ENCODE measurements at places on chromosomes 3 and 15.

- DNase-seq = no peak
Measured at GRCh38 chr3:183554377-183554776, 1.1 kb downstream of the KLHL6 start.

GRCh38 chr3:119243712-119244111 is 3.0 kb upstream of the B4GALT4 start:
- no peak for DNase-seq

DNA sequence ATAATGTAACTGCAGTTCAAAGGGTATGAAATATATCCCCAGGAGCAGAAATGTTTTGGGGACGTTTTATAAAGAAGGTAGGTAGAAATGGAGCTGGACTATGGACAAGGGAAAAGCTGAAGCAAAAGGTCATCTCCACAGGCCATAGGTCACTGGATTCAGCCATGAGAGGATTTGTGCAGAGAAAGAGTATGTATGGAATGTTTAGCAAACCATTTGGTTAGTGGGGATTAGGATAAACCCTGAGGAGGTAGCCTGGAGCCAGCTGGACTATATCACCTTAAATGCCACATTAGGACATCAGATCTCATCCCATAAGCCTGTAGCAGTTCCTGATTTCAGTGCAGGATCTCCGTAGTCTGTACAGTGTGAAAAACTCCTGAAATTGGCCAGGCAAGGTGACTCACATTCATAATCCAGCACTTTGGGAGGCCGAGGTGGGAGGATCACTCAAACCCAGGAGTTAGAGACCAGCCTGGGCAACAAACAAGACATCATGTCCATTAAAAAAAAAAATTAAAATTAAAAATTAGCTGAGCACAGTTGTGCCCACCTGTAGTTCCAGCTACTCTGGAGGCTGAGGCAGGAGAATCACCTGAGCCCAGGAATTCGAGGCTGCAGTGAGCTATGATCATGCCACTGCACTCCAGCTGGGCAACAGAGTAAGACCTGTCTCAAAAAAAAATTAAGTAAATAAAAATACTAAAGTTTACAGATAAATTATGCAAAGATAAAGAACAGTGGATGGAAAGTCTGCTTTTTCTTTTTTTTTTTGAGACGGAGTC is 4.7 kb downstream of the IP6K1 start:
- DNase-seq = no peak

DNA sequence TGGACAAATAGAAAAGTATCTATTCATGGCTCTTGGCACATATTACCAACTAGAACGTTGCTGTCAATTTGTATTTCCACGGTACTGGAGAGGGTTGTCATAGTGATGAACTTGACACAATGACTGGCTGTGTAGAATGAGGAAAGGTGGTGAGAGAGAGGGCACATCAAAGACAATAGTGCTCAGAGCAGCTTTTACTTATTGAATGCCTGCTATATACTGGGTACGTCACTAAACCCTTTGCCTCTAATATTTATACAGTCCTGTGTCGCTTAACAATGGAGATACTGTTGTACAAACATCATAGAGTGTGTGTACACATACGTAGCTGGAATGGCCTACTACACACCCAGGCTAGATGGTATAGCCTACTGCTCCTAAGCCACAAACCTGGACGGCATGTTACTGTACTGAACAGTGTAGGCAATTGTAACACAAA is 8.3 kb downstream of the TMPRSS7 start:
- no peak for DNase-seq

DNA sequence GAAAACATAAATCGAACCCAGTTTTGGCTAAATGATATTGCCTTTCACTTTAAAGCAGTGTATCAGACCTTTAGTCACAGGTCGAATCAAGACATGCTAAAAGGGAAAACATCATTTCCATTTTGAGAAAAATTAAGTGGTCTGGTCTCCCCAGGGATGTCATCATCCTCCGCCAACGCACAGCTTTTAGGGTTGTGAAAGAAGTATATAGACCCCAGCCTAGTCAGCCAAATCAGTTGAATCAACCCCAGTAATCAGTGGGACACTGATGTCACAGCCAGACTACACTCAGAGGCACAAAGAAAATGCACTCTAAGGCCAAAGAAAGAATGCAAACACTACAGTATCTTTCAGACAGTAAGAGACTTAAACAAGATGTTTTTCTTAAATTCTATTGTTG is 187.4 kb downstream of the ZIC4 start:
- DNase-seq = no peak

DNA sequence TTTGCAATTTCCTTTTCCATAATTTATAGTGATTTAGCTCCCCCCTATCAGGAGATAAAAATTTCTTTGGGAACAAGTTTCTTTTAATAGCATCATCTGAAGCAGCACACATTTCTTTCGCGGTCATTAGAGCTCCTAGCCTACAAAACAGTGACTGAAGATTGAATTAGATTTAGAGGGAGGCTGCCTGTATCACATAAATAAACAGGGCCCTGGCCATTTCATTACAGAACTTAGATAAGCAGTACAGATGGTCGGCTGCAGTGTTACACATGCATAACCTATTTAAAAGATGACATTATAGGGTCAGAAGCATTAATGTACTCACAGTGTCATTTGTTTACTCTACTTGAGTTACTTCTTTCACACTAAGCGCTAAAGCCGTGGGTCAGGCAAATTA is 81.4 kb upstream of the SLC25A26 start:
- DNase-seq = no peak

- DNase-seq = no peak
Measured at GRCh38 chr15:64767203-64767602, 8.2 kb downstream of the RBPMS2 start.

DNA sequence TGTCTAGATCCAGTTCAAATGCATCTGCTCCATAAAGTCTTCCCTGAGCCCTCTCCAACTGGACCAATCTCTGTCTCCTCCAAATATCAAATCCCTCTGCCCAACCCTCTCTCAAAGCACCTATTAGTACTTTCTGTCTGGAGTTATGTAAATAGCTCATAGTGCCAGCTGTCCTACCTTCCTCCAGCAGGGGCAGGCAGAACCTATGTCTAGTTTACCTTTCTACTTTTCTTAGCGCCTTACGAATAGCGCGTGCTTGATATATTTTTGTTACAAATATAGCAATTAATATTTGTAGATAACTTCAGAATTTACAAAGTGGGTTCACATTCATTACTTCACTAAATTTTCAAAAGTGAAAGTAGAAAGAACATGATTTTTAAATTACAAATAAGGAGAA is 14.0 kb upstream of the CCDC80 start:
- no peak for DNase-seq

GRCh38 chr3:104939196-104939595 is 427.5 kb upstream of the ALCAM start:
- DNase-seq = no peak

- no peak for DNase-seq
Measured at GRCh38 chr3:112339134-112339533, 6.2 kb downstream of the CD200 start.

DNA sequence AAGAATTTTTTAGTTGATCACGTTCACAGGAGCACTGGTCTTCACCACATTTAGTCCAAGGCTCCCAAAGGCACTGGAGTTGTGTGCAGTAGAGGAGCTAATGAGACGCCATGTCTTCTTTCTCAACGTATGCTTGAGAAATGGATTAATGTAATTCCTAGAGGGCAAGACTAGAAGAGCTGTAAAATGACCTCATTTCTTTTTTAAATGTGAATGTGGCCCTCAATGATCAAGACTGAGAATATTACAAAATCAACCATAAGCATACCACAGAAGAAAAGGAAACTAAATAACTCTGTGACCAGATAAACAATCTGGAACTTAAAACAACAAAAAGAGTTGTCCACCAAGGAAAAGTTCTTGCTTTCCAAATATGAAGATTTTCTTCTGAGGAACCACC is 112.1 kb upstream of the THBS1 start:
- DNase-seq = no peak

DNA sequence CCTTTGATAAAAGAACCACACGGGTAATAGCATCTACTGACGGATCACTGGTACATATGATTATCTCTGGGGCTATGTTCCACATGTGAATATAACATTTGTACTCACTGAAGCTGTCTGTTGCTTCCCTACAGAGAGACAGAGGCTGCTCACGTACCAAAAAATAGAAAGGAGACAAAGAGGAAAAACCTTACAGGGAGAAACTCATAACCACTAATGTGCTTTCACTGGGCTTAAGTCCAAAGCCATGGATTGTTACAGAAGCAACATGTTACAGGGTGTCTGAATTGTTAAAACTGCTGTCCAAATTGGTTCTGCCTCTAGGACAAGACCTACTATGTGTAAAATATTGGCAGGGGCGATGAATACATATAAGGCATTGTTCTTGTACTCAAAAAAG is 311.9 kb downstream of the FOXP1 start:
- no peak for DNase-seq

GRCh38 chr15:63856711-63857460 is 23.1 kb upstream of the HERC1 start:
- DNase-seq = peak; percentile 25
